NCI-H446 treated with DMSO at 0.1 percent for 48 hours (cell line): ENCODE measurements at places on chromosomes 7 and 10.

GRCh38 chr10:25804505-25804904 is 129.5 kb upstream of the MYO3A start:
- no peak for DNase-seq

GRCh38 chr7:152865461-152865860 is 105.9 kb downstream of the ACTR3B start:
- no peak for DNase-seq

- no peak for DNase-seq
Observed at GRCh38 chr7:147245274-147245673, 1128.7 kb downstream of the CNTNAP2 start.

DNA sequence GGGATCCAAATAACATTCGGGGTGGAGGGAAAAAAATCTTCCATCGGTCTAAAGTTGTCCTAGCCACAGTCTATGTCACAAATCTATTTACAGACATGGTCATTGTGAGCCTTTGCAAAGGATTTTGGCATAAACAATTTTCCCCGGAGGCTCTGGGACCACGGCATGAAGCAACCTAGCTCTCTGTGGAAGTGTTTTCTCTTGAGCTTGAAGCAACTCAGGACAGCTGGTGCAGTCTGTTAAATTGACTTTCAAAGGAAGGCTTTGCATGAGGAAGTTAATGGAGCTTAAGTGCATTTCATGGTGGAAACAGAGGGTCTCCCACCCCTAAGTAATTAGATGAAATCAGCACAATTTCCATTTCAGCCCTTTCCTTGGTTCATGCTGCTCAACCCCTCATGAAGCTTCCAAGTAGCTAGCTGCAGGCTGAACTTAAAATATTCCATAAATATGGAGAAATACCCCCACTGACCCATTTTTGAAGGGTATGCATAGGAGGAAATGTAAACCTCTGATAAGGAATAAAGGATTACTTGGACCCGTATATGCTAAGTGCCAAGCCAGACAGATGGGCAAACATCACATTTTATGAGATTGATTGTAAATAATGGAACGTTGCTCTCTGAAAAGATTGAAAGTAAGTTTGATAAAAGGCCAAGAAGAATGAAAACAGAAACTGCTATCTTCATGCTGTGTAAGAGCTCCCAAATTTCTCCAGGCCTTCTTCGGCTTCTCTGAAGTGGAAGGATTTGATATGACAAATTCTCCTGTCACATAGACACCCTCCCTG is 39.9 kb downstream of the CCDC3 start:
- DNase-seq, result peak; percentile 79

DNA sequence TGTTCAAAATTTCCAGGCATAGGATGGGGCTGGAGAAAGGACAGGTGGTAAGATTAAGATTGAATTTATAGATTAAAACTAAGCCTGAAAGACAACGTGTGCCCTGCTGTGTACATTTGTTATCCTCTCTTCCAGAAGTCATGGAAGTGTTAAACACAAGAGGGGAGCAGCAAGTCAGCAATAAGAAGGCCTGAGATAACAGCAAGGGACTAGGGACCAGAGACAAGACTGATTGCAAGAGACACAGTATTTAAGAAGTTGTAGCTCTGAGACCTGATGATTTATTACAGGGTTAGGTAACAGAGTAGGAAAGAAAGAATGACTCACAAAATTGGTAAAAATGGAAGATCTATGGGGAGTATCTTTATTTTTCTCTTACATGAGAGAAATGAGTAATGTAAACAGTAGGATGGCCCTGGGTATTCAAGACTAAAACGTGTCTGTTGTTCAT is 55.7 kb upstream of the COL1A2 start:
- DNase-seq, result no peak

DNA sequence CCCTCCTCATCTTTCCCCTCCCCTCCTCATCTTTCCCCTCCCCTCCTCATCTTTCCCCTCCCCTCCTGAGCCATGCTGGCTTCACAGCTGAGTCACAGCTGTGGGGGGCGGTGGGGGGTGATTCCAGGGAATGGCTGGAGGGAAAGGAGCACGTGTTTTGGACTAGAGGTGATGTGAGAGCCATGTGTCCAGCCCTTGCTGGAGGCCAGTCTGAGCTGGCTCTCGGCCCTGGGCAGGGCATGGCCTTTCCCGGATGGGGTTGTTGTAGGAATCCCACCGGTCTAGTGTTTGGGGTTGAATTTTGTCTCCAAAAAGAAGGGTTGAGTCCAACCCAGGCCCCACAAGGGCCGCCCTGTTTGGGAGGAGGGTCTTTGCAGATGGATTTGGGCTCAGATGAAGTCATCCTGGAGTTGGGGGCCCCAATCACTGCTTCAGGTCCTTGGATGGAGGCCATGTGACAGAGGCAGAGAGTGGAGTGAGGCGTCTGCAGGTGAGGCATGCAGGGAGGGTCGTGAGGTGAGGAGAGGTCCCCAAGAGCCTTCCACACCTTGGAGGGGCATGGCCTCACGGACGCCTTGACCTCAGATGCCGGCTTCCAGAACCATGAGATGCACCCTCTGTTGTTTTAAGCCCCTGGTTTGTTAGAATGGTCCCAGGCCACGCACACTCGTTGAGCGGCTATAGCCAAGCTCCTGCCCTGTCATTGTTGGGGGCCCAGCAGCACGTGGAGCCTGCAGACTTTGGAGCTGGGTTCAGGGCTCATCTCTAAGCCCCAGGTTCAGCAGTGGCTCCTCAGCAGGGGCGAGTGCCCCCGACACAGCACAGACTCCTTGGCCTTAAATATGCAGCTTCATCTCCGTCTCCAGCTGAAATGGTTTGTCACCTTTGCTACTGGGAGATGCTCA is 101.6 kb downstream of the DNAJB6 start:
- no peak for DNase-seq

DNA sequence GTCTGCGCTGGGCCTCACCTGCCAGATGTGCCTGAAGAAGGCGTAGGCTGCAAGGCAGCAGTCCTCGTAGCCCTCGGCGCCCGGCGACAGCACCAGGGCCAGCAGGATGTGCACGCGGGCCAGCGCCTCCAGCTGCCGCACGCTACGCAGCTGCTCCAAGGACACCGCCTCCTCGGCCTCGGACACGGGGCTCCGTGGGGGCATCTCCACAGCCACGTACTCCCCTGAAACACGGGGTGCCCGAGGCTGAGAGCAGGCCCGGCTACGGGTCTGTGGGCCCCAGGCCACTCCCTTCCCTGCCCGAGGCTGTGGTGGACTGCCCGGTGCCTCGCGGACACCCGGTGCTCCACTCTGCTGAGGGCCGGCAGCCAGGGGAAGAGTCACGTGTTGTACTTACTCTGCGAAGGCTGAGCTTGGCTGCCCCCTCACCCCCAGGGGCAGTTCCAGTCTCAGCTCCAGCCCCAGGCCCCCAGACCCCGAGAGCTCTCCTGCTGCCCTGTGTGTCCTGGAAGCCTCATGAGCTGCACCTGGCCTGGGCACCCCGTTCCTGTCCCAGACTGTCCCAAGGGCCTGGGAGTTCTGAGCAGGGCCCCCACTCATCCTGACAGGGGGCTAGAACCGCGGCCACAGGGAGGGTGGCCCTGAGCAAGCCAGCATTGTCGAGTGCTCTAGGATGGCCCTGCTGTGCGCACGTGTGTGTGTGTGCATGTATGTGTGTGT is 62.8 kb downstream of the CFAP46 start:
- no peak for DNase-seq

- DNase-seq, result no peak
Observed at GRCh38 chr7:9608560-9608959, 1175.2 kb downstream of the NXPH1 start.

GRCh38 chr7:113452245-113452644 is 333.9 kb upstream of the SMIM30 start:
- DNase-seq, result no peak

DNA sequence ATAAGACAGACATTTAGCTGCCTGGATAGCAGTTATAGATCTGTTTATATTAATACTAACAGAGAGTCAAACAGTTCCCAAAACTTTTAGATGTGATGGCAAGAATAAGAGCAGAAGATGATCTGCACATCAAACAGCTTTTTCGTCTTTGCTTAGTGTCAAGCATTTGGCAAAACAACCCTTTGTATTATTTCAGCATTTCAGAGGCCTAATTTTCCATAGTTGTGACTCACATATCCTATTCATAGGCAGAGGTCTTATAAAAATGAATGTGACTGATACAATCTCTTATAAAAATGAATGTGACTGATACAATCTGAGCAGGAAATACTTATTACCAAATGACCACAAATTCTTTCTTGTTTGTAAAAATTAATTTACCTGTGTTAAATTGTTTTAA is 71.2 kb downstream of the LRRTM3 start:
- no peak for DNase-seq
